ENCODE measurements at places on chromosomes 6 and 20.

GRCh38 chr20:20235681-20236080 is 132.2 kb upstream of the INSM1 start:
- DNase-seq, result no peak

- DNase-seq, result no peak
These were observed 5.5 kb downstream of the SEC23B start for GRCh38 chr20:18513208-18513607.

GRCh38 chr6:3340894-3341293 is 82.1 kb downstream of the PSMG4 start:
- DNase-seq, result no peak

DNA sequence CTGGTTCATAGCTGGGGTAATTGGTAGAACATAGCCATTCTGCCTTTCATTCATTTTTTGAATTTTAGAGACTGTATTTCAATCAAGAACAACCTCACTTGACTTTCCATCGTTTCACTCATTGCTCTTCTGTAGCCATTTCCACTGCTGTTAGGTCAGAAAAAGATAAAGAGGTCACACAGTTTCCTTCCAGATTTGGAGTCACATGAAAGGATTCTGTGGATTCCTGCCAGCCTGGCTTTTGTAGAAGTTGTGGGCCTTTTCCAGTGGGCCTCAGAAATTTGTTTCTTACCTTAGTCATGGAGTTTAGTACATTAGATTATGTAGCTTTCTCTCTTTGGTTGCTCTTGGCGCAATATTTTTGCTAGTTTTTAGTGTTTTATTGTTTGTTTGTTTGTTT is 157.8 kb downstream of the SASH1 start:
- no peak for DNase-seq

- DNase-seq, result no peak
These were observed 64.8 kb downstream of the GRIK2 start for GRCh38 chr6:101458336-101458735.
